ENCODE measurements at places on chromosomes 1 and 21.
A peak's percentile ranks its signal among the peaks of the same experiment; 100 is the strongest.

DNA sequence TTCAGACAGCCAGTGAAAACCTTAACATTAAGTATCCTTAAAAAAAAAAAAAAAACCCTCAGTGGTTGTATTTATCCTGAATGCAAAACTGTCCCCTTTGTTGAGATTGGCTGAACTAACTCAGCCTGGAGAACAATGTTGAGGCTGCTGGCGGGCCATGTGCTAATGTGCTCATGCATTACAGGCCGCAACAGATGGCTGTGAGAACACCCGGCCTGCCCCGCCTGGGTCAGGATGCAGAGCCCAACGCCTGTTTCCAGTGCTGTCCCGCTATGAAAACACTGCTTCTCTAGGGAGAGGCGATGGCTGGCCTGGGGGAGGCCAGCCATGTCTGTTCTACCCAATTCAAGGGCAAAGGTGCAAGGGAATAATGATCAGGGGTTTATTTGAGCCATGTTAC, 13.8 kb downstream of the OLIG2 start:
- no peak for DNase-seq
- H3K36me3 ChIP-seq, result no peaks in the 10 kb centered on the region
- no peak overlapping the region for H3K27ac ChIP-seq
- H3K4me1 ChIP-seq, result peaks cover 24% of the 10 kb centered on the region
- no peak overlapping the region for H3K4me3 ChIP-seq

GRCh38 chr1:155063550-155064110, at the start of gene EFNA4:
Gene EFNA4 (plus strand): TSS chr1:155063740. CDS start chr1:155063824, 84 bp downstream.
- peak; percentile 99 for DNase-seq
- H3K27ac ChIP-seq, result peak within 1 kb of the TSS; percentile 48

DNA sequence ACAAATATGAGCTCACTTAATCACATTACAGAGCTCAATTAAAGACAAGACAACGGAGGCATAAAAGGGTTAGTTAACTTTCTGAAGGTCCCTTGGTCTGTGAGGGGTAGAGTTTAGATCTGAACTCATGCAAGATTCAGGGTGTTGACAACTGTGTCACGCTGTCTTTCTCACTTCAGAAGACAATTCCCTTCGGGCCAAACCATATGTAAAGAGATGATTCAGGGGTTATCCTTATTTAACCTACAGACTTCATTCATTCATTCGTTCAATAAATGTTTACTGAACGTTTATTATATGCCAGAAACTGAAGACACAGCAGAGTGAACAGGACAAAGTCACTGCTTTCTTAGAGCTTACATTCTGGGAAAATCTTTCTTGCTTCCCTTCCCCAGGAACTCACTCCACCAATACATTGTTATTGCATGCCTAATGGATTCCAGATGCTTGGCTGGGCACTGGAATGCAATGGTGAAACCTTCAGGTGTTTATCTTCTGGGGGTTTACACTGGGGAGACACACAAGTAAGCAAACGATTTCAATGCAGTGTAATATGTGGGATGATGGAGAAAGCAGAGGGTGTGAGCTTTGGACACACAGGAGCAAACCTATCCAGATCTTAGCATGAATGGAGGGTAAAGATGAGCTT, 6.4 kb downstream of the XCL1 start:
- H3K4me1 ChIP-seq, result peaks cover 12% of the 10 kb centered on the region
- no peaks in the 10 kb centered on the region for H3K36me3 ChIP-seq
- no peak overlapping the region for H3K4me3 ChIP-seq
- no peak for DNase-seq
- peaks cover 1% of the 10 kb centered on the region for H3K27me3 ChIP-seq
- no peak overlapping the region for H3K27ac ChIP-seq

DNA sequence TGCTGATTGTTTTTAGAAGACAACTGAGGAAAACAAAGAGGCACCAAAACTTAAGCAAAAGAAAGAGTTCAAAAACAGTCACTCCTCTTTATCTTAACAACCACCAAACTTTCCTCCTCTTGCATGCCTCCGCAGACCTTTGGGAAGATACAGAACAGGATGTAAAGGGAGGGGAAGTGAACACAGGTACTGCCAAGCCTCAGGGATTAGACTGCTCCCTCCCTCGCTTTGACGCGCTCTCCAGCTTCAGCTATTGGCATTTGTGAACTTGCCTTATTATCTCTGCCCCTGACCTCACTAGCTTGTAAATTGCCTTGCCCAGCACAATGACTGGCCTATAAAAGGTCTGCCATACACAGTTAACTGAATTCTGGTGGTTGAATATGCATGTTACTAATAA, 4.8 kb upstream of the SRP9 start:
- DNase-seq, result no peak
- H3K27me3 ChIP-seq, result no peaks in the 10 kb centered on the region
- H3K4me3 ChIP-seq, result no peak overlapping the region
- no peak overlapping the region for H3K27ac ChIP-seq
- peaks cover 25% of the 10 kb centered on the region for H3K4me1 ChIP-seq

GRCh38 chr1:167095368-167095767, 1.5 kb downstream of the STYXL2 start:
- no peaks in the 10 kb centered on the region for H3K27me3 ChIP-seq
- H3K36me3 ChIP-seq, result no peaks in the 10 kb centered on the region
- no peak for DNase-seq
- no peaks in the 10 kb centered on the region for H3K4me1 ChIP-seq
- no peak overlapping the region for H3K4me3 ChIP-seq

- no peak for DNase-seq
- no peaks in the 10 kb centered on the region for H3K4me1 ChIP-seq
- H3K27ac ChIP-seq, result no peak overlapping the region
- H3K4me3 ChIP-seq, result no peak overlapping the region
- H3K36me3 ChIP-seq, result no peaks in the 10 kb centered on the region
Measured at GRCh38 chr1:186636786-186637185, 43.4 kb downstream of the PTGS2 start.

- no peaks in the 10 kb centered on the region for H3K27me3 ChIP-seq
- H3K4me1 ChIP-seq, result peaks cover 20% of the 10 kb centered on the region
- H3K27ac ChIP-seq, result peak overlapping the region; percentile 71
- H3K4me3 ChIP-seq, result no peak overlapping the region
- no peaks in the 10 kb centered on the region for H3K36me3 ChIP-seq
Measured at GRCh38 chr1:51671527-51672325, 54.8 kb downstream of the OSBPL9 start.

DNA sequence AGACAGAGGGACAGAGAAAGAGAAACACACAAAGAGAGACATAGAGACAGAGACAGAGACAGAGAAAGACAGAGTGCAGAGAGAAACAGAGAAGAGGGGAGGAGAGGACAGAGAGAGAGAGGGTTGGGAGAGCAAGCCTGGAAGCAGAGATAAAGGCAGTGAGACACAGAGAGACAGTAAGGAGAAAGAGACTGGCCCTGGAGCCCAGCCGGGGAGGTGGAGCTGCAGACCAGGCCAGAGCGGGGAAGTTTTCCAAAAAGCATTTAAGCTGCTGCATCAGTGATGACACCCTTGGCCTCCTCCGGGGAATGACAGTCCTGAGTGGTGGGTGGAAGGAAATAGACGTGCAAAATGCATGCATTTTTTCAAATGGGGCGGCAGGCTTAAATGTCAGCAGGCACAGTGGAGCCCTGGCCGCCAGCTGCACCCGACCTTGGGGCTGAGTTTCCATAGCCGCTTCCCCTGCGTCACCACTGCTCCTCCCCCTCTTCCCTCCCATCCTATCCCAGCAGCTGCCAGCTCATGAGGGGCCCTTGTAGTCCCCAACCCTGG, 95.4 kb upstream of the KLHDC7A start:
- no peaks in the 10 kb centered on the region for H3K36me3 ChIP-seq
- DNase-seq, result no peak
- no peak overlapping the region for H3K27ac ChIP-seq
- no peaks in the 10 kb centered on the region for H3K27me3 ChIP-seq
- no peak overlapping the region for H3K4me3 ChIP-seq

- no peaks in the 10 kb centered on the region for H3K4me1 ChIP-seq
- no peak overlapping the region for H3K27ac ChIP-seq
- H3K4me3 ChIP-seq, result no peak overlapping the region
- no peaks in the 10 kb centered on the region for H3K36me3 ChIP-seq
- no peak for DNase-seq
Measured at GRCh38 chr1:33852711-33853110, 11.2 kb upstream of the HMGB4 start.

GRCh38 chr1:244603498-244603897, 49.4 kb upstream of the DESI2 start:
- H3K27ac ChIP-seq, result no peak overlapping the region
- peaks cover 2% of the 10 kb centered on the region for H3K27me3 ChIP-seq
- peaks cover 5% of the 10 kb centered on the region for H3K4me1 ChIP-seq
- no peak for DNase-seq

DNA sequence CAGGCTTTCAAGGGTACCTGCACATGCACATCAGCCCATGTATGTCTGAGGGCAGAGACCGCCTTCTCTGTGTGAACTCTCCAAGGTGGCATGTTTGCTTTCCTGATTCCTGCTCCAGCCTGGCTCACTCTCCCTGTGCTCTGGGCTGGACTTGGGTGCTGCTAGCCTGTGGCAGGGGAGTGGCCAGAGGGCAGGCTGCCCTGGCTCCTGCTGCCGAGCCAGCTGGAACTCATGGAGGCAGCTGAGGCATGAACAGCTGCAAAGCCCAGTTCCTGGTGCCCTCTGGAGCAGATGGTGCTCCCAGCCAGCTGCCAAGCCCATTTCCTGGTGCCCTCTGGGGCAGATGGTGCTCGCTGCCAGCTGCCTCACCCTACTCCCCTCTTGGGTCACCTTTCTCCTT, 7.6 kb downstream of the UBL4B start:
- H3K4me1 ChIP-seq, result peaks cover 8% of the 10 kb centered on the region
- H3K4me3 ChIP-seq, result no peak overlapping the region
- H3K36me3 ChIP-seq, result no peaks in the 10 kb centered on the region
- H3K27me3 ChIP-seq, result peaks cover 10% of the 10 kb centered on the region
- peak; percentile 80 for DNase-seq
- no peak overlapping the region for H3K27ac ChIP-seq

GRCh38 chr1:214193691-214194090, 87.3 kb upstream of the SMYD2 start:
- no peak overlapping the region for H3K4me3 ChIP-seq
- no peak overlapping the region for H3K27ac ChIP-seq
- no peaks in the 10 kb centered on the region for H3K36me3 ChIP-seq
- H3K27me3 ChIP-seq, result peaks cover 40% of the 10 kb centered on the region
- DNase-seq, result no peak
- peaks cover 5% of the 10 kb centered on the region for H3K4me1 ChIP-seq

GRCh38 chr1:94228640-94229375, 8.6 kb downstream of the ARHGAP29 start:
- no peak overlapping the region for H3K4me3 ChIP-seq
- peak overlapping the region; percentile 46 for H3K27ac ChIP-seq
- H3K27me3 ChIP-seq, result no peaks in the 10 kb centered on the region

DNA sequence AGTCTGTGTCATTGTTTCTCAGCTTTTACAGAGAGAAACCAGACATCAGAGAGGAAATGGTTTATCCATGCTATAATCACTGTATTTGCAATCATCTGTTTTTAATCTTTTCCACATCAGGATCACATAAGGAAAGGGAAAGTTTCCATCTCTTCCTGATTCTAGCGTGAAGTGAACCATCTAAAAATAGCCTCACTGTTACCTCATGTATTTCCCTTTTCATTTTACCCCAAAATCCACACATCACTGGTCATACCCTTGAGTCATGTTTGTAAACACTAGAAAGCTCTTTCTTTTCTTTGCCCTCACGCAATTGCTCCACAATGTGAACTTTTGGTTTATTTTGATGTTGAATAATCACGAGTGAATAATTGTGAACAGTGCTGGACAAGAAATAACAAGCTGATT, 146.0 kb downstream of the PLA2G4A start:
- H3K4me1 ChIP-seq, result peaks cover 12% of the 10 kb centered on the region
- peak overlapping the region; percentile 40 for H3K4me3 ChIP-seq
- no peaks in the 10 kb centered on the region for H3K36me3 ChIP-seq
- peak overlapping the region; percentile 91 for H3K27ac ChIP-seq
- H3K27me3 ChIP-seq, result no peaks in the 10 kb centered on the region
- peak; percentile 34 for DNase-seq

DNA sequence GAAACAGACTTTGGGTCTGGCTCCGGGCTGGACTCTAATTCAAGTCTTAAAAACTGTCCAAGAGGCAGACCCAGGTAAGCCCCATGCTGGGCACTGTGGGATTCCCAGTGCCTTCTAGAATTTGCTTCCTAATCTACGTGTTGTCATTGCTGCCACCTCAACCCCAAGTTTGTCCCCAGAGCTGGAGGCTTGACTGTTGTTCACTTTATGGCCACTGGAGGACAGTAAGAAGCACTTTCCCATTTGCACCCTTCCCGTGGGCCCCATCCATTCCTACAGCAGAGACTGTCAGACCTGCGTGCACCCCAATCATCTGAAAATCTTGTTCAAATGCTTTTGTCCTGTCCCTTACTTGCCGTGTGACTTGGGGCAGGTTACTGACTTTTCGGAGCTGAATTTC, 29.4 kb upstream of the VASH2 start:
- H3K4me1 ChIP-seq, result peaks cover 10% of the 10 kb centered on the region
- no peak overlapping the region for H3K27ac ChIP-seq
- peak; percentile 75 for DNase-seq
- H3K36me3 ChIP-seq, result no peaks in the 10 kb centered on the region

DNA sequence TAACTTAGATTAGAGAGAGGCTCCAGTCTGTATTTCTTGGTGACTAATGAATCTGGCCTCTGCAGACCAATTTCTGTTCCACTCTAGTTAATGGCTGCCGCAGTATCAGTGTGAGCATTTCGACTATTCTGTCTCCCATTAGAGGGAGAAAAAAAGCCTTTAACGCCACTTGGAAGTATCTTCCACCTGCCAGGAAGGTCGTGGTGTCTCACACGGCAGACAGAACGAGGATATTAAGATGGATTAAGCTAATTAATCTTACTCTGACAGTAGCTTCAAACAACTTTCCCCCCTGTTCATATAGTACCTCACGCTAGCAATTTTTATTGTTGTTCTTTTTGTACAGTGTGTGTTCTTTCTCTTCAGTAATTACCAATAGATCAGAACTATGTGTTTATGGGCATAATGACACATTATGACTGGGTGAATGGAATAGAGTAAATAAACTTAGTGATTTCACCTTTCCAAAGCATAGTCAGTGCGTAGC, 153.8 kb downstream of the ADGRL2 start:
- H3K27me3 ChIP-seq, result no peaks in the 10 kb centered on the region
- H3K4me3 ChIP-seq, result no peak overlapping the region
- no peak overlapping the region for H3K27ac ChIP-seq
- no peak for DNase-seq
- H3K4me1 ChIP-seq, result no peaks in the 10 kb centered on the region
- H3K36me3 ChIP-seq, result peaks cover 3% of the 10 kb centered on the region

GRCh38 chr1:230790026-230790425, 42.8 kb downstream of the CAPN9 start:
- no peak for DNase-seq
- H3K36me3 ChIP-seq, result no peaks in the 10 kb centered on the region
- H3K4me3 ChIP-seq, result no peak overlapping the region
- no peaks in the 10 kb centered on the region for H3K4me1 ChIP-seq
- no peak overlapping the region for H3K27ac ChIP-seq
- no peaks in the 10 kb centered on the region for H3K27me3 ChIP-seq

Data from osteoblast (primary cell).